Ascending aorta (tissue), 2 donors: ENCODE measurements at places on chromosomes 7 and 10. TPM values are rescaled to one million over a fixed set of nuclear protein-coding genes. Genes with fewer than 3 reads are reported as not detected.

NCF1 gene
- total RNA-seq: 4.0 TPM

VPS37D gene
- total RNA-seq: 1.3 TPM

YAE1 gene
- total RNA-seq: 3.3 TPM

GNGT1 gene
- not detected for total RNA-seq

- no peak overlapping the region for H3K27ac ChIP-seq
- peaks cover 15% of the 10 kb centered on the region for H3K4me1 ChIP-seq
- H3K4me3 ChIP-seq: no peak overlapping the region
- no peak for DNase-seq
- no peaks in the 10 kb centered on the region for H3K27me3 ChIP-seq
Measured at GRCh38 chr10:112969131-112969530, 19.1 kb downstream of the TCF7L2 start.

DNA sequence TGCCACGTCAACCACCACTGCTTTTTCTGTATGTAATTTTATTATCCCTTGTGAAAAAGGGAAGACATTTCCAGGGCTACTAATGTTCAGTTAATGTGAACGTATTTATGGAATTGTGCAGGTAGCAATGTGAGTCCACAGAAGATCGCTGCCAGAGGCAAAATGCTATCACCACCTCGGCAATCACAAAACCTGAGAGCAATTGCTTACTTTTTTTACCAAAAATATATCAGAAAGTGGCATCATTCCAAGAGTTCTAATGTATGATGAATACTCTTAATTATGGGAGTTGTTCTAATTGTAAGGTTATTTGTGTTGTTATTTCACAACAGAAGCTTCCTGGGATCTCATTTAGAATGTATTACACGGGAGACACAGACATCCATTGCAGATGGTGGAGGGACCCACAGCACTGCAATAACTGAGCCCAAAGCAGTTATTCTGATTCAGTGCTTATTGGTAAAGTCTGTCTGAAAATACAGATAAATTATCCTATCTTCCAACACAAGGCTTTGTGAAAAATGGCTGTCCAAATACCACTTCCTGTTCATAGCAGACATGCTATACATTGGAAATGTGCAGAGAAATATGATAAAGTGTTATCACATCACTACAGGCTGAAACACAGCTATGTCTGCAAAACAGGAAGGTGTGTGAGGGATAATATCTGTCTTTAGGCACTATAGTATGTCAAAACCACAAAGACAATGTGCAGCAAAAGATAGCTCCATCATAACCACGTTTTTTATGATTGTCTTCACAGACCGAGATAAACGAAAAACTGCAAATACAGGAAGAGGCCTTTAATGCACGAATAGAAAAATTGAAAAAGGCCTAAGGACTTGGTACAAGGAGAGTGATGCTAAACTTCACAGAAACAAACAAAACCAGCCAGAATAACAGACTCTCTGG, 102.7 kb downstream of the CABCOCO1 start:
- no peaks in the 10 kb centered on the region for H3K27me3 ChIP-seq
- H3K36me3 ChIP-seq: no peaks in the 10 kb centered on the region
- H3K27ac ChIP-seq: no peak overlapping the region
- DNase-seq: no peak
- no peaks in the 10 kb centered on the region for H3K4me1 ChIP-seq

DNA sequence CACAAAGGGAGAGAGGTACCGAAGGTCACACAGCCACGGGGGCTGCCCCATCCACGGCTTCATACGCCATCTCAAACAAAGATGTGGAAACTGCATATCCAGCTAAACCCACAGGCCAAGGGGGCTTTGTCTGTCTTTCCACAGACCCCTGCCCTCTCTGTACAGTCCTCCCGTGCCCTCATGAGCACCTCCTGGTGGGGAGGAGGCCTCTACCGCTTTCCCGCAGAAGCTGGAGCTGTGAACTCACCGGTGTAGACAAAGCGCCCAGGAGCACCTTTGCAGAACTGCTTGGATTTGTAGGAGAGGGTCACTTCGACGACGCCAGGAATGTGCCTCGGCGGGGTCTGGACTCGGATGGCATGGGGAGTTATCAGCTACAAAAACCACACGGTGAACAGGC, 97.2 kb downstream of the EBF3 start:
- no peak overlapping the region for H3K27ac ChIP-seq
- no peaks in the 10 kb centered on the region for H3K4me1 ChIP-seq
- DNase-seq: no peak
- no peaks in the 10 kb centered on the region for H3K36me3 ChIP-seq

DNA sequence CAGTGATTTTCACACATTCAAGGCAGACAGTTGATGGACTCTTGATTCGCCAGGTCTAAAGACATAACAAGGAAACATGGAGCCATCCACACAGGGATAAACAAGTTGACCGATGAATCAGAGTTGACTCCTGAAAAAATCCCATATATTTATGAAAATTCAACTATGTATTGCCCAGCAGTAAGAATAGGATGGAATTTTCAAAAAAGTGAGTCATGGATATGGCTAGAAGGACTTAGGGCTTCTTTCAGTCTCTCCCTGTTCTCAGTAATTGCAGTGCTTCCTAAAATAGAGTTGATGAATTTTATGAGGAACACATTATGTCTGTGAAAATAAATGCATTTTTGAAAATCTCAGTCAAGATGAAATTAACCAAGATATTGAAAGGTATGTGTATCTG, 301.2 kb downstream of the PLXDC2 start:
- H3K4me1 ChIP-seq: no peaks in the 10 kb centered on the region
- H3K36me3 ChIP-seq: no peaks in the 10 kb centered on the region
- H3K4me3 ChIP-seq: no peak overlapping the region
- no peaks in the 10 kb centered on the region for H3K27me3 ChIP-seq

- no peak for DNase-seq
- no peak overlapping the region for H3K4me3 ChIP-seq
- H3K27me3 ChIP-seq: no peaks in the 10 kb centered on the region
- no peak overlapping the region for H3K27ac ChIP-seq
Measured at GRCh38 chr10:58515291-58515941, 2.7 kb downstream of the BICC1 start.
